ENCODE measurements at places on chromosomes 6 and 20.
A peak's percentile ranks its signal among the peaks of the same experiment; 100 is the strongest.

DNA sequence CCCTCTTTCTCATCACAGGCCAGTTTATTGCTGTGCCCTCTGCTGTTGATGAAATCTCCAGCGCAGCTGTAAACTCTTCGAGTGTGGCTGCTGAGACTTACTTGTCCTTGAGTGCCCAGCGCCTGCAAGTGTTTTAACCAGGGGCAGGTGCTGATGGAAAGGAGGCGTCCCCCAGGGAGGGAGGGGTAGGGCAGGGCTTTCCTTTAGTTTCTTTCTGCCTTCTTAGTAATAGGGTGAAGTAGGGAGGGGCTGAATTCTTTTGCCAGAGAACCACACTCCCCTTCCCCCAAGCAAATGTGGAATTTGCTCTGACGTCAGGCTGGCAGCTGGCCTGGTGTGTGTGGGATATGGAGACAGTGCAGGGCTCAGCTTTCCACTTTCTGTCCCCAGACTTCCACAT lies 61.2 kb downstream of the IGF2R start:
- peak; percentile 52 for DNase-seq

- no peak for DNase-seq
Observed at GRCh38 chr6:162026031-162026430, 701.5 kb downstream of the PRKN start.

DNA sequence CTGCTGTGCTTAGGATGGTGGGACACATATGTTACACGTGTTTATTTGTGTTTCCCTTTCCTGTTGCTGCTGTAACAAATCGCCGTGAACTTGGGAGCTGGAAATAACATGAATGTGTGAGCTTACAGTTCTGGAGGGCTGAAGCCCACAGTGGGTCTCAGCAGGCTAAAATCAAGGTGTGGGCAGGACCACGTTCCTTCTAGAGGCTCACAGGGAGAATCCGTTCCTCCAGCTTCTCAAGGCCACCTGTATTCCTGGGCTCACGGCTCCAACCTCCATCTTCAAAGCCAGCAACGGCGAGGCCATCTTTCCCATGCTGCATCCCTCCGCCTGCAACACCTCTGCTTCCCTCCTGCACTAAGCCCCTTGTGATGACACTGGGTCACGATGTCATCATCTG lies 27.4 kb upstream of the PTGIS start:
- DNase-seq, result no peak

DNA sequence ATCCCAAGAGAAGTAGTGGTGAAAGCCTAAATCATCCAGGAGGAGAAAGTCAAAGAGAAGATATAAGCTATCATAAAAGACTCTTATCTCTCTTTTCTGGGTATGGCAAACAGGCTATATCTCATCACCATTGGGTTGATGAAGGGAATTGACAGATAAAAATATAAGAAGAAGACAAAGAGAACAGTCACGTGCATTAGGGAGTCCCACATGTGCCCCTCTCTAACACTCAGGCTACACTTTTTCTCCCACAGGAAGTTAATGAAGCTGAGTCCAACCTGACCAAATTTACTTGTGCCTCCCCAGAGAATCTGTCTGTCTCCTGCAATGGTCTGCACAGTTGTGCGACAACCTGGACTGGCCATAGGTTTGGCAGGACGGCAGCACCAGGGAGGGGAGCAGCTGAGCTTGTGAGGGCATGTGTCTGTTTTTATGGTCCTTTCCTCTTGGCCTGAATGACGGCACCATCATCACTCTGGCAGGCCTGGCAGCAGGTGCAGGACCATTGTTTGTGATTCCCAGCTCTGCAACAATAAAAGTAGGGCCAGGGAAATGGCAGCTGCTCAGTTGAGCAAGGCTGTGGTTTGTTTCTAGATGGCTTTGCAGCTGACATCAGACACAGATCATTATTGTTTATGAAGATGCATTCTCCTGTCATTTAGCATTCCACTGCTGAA lies 144.5 kb upstream of the MCHR2 start:
- no peak for DNase-seq

GRCh38 chr6:63804381-63804956 lies 168.9 kb downstream of the PHF3 start:
- DNase-seq, result no peak

GRCh38 chr6:7401075-7401474 lies 11.5 kb downstream of the RIOK1 start:
- DNase-seq, result no peak

GRCh38 chr20:39825524-39825923 lies 863.4 kb downstream of the DHX35 start:
- DNase-seq, result no peak

DNA sequence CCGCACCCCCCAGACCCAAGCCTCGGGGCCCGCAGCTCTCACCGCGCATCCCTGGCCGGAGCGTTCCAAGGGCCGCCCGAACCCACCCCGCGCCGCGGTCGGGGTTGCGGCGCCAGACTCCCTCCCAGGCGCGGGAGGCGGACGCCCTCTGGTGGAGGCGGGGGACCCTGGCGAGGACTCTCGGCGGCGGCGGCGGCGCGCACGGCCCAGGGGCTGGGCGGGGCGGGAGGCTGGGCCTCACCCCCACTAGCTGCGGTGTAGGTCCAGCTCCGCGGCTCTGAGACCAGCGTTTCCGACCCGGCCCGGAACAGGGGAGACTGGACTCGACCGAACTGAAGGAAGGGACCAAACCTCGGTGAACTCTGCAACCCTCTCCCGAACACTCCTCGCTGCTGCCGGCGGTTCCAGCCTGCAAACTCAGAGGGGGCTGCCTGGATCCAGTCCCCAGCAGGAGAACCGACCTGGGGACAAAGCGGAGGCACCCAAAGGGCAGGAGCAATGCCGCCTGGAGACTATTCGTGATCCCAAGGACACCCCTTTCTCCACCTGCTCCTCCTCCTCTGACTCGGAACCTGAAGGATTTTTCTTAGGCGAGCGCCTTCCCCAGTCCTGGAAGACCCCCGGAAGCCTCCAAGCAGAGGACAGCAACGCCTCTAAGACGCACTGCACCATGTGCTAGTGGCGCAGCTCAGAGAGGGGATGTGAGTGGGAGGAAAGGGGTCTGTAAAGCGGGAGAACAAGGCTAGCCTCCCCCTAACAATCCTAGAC lies 859 bp upstream of the TOMM6 start:
- DNase-seq, result peak; percentile 69

DNA sequence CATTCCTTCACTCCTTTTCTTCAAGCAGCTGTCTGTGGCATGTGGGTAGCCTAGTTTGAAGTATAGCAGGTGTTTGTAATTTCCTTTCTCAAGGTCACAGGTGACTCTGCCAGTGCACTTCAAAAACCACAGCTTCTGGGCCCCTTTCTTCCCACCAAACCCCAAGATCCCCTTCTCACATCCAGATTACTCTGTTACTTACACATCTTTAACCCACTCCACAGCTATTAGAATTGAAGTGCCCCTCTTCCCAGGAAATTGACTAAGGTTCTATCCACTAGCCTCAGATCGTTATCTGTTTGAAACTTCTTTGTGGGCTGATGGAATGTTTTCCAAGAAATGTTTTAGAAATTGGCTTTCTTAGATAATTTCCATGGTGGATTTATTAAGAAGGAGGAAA lies 150.8 kb downstream of the AHI1 start:
- DNase-seq, result no peak

- DNase-seq, result no peak
Observed at GRCh38 chr6:72809746-72810379, 188.0 kb downstream of the KCNQ5 start.

- no peak for DNase-seq
Observed at GRCh38 chr6:110439356-110439755, 24.0 kb upstream of the DDO start.

- DNase-seq, result no peak
Observed at GRCh38 chr6:132812756-132813172, 1.6 kb upstream of the RPS12 start.

DNA sequence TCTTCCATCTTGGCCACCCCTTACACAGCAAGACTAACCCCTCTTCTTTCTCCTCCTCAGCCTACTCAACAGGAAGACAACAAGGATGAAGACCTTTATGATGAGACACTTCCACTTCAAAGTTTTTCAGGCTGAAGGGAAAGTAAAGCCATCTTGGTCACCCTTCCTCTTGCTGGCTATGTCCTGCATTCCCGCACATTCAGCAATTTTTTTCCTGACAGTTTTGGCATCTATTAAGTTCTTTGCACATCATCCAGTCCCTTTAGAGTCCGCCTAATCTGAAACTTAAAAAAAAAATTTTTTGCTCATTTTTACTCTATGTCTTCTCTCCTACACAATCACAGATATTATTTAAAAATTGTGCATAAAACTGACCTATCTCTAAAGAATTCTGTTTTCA lies 493.4 kb downstream of the LMBRD1 start:
- DNase-seq, result no peak

Data from NCI-H2171 treated with DMSO at 0.1 percent for 48 hours (cell line).